ENCODE measurements at places on chromosomes 11 and 22.

GRCh38 chr11:99739464-99740089, 718.8 kb downstream of the CNTN5 start:
- DNase-seq = no peak

DNA sequence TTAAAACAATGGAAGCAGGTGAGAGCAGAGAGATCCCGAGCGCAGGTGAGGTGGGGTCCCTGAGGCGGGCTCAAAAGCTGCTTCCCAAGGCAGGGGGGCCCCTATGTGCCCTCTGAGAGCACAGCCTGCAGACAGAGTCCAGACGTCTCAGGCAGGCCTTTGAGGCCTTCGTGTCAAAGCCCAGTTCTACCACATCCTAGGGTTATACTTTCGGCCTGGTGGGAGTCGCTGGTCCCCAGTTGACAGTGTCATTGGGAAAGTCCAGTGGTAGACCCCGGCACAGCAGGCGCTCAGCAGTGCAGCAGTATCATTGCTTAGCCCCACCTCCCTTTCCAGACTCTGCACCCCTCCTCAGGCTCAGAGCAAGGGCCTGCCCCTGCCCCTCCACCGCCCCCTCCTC, 9.1 kb downstream of the LINC01488 start:
- no peak for DNase-seq

DNA sequence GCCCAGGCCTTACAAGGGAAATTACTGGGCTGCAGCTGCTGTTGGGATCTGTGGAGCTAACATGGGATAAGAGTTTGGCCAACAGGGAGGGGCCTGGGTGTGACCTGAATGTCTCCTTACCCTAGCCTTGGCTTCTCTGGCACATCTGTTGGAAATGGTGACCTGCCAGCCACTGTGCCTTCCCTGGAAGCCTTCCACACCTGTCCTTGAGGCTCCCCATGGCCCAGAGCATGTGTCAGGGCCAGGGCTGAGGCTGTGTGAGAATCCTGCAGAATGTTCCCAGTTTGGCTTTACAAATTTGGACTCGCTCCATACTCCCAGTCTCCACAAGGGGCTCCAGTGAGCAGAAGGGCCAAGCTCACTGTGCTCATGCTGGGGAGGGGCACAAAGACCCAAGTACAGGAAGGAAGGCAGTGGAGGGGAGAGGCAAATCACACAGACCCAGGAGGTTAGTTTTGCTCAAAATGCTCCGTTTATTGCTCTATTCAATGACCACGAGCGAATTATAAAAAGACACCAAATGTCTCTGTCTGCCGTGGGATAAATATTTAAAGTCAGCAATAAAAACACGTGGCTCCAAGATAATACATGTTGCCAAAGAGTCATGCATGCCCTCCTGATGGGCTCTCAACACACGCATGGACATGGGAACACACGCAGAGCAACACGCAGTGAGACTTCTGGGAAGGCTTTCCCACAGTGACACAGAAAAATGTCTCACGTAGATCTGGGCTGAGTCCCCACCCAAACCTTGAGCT, 1.7 kb upstream of the IGSF22 start:
- DNase-seq = peak; percentile 60

- no peak for DNase-seq
Measured at GRCh38 chr11:92867913-92868619, 101.4 kb upstream of the MTNR1B start.

- no peak for DNase-seq
Measured at GRCh38 chr11:66722745-66723651, 6.0 kb downstream of the SPTBN2 start.
